ENCODE measurements at places on chromosomes 2 and 18.

GRCh38 chr2:51920509-51920908 is 888.6 kb upstream of the NRXN1 start:
- no peak for DNase-seq

DNA sequence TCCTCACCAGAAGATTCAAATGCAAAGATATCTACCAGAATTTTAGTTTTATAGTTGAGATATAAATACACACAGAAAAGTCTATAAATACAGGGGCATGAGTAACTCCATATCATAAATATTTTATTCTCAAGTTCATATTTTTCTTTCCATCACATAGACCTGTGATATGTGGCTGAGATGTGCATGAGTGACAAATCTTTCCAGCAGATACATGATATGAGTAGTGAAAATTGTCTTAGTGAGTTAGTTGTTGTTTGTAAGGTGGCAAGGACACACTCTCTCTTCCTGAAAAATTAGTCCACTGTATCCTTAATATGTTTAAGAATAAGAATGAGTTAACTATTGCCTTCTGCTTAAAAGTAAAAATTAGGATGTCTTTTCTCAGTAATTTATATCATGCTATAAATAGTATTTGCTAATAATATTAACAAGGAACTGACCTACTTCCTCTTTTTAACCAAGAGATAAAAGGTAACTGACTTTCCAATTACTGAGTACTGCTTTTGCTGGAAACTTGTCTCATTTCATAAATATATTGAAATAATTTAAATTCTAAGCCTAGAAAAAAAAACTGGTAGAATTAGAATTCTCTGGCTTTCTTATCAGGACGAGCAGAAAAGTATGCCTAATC is 85.2 kb upstream of the SESTD1 start:
- DNase-seq: no peak

- DNase-seq: no peak
These were observed 22.0 kb downstream of the TSPYL6 start for GRCh38 chr2:54233832-54234649.

- no peak for DNase-seq
These were observed 135.3 kb downstream of the ETAA1 start for GRCh38 chr2:67532387-67532786.

GRCh38 chr2:65062843-65063825 is 6.9 kb downstream of the CEP68 start:
- no peak for DNase-seq

DNA sequence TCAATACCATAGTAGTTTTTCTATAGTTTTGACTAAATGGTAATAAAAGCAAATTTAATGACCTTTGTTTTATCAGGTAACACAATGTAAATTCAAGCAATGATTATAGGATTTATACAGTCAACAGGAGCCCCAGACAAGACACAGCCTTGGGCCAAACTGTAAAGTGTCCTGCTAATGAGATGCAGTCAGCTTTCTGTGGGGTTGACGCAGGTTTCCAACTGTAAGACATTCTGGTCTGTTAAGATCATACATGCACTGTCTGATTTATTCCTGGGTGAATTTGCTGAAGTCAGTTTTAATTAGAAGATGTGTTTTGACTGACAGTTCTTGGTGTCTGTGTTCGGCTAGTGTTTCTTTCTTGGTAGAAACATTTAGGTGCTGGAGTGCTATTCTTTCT is 180.3 kb downstream of the SNTG2 start:
- no peak for DNase-seq

DNA sequence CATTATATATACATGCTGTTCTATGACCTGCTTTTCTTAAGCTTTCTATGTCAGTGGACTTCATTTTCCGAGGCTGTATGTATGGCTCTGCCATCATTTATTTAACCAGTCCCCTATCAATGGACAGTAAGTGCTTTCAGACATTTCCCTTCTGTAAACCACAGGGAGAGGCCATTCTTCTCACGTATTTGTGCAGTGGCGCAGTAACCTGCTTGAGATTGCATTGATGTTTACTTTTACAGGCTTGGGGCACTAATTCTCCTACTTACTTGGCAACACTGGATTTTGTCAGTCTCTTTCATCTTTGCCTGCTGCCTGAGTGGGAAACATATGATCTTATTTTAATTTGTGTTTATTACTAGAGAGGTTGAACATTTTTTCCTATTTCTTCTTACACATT is 52.1 kb downstream of the BOLA3 start:
- DNase-seq: no peak

DNA sequence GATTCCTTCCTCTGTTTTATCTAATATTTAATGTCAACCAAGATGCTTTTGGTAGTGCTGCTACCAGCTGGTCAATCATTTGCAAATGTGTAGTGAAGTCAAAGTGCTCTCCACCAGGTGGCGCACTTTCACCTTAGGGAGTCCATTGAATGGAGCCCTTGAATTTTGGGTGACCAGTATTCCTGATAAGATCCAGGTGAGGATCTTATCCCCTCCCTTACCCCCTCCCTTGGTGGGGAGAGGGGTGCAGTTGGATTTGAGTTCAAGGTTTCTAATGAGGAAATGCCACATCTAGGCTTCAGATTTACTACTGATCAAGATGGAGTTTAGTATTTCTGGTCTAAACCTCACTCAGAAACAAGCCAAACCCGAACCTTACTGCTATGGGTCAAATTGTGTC is 12.0 kb upstream of the E2F6 start:
- peak; percentile 83 for DNase-seq
